ENCODE measurements at places on chromosomes 7 and 10. TPM values are rescaled to one million over a fixed set of nuclear protein-coding genes. Genes with fewer than 3 reads are reported as not detected.

DNA sequence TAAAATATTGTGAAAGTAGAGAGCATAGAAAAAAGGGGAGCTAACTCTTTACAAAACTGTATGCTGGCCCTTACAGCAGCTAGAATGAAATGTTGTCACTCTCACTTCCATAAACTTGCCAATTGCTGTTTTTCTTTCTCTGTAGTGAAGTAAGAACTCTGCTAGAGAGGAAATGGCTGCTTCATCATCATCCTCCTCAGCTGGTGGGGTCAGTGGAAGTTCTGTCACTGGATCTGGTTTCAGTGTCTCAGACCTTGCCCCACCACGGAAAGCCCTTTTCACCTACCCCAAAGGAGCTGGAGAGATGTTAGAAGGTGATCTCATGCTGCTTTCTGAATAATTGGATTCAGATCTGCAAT, 7.6 kb upstream of the ASCC1 start:
- DNase-seq, result no peak

GRCh38 chr7:143373255-143373794, 7.8 kb upstream of the ZYX start:
- DNase-seq, result no peak

Gene EPHB6
- total RNA-seq, result 39.2 TPM

DNA sequence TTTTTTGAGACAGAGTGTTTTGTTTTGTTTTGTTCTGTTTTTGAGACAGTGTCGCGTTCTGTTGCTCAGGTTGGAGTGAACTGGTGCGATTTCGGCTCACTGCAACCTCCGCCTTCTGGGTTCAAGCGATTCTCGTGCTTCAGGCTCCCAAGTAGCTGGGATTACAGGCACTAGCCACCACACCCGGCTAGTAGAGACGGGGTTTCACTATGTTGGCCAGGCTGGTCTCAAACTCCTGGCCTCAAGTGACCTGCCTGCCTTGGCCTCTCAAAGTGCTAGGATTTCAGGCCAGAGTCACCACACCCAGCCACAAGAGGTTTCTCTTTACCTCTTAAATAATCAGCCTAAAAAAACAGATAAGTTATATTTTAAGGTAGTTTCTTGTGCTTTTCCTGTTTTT, 8.7 kb upstream of the ARHGAP12 start:
- DNase-seq, result no peak

Gene METTL2B
- 41.9 TPM for total RNA-seq

DNA sequence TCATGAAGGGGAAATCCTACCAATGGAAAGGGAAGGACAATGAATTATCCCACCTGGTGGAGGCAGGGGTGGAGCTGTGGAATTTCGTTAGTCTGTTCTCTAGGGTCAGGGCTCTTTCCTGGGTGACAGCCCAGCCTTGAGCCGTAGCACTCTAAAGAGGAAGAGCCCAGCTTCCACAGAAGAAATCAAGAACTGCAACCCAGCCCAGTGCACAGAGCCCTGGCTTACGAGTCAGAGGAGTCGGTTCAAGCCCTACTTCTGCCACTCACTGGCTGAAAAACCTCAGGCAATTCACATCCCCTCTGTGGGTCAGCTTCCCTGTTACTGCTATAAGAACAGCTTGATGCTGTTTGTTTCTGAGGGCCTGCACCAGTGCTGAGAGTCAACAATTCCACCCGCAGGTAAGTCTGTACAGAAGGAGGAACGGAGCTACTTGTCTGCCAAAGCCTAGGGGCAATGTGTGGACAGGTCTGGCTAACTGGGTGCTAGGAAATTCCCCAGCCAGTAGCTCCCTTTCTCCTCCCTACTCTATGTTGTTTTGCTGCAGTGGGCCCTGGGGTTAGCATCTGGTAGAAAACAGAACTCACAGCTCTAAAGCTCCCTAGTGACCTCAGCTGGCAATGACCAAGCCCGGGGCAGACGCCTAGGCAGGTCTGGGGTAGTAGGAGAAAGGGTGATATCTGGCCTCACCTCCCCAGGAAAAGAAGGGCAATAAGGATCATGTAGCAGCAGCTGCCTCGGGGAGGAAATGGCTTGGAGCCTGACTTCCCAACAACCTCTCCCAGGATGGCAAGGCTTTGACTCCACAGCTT, 3.3 kb downstream of the AVPI1 start:
- DNase-seq, result peak; percentile 43

DNA sequence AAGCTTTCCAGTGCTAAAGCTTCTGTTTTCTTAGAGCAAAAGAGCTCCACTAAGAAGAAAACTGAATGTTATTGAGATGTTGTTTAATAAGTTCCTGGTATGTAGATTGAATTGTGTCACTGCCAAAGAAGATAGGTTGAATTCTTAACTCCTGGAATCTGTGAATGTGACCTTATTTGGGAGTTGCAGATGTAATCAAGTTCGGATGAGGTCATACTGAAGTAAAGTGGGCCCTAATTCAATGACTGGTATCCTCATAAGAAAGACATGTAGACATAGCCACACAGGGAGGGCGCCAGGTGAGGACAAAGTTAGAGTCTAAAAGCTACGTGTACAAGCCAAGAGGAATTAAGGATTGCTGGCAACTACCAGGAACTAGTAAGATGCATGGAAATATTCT, 732.1 kb upstream of the C7orf33 start:
- no peak for DNase-seq

Gene OR2A1
- not detected for total RNA-seq

- no peak for DNase-seq
Observed at GRCh38 chr7:150803161-150803860, 2.7 kb downstream of the TMEM176A start.

- no peak for DNase-seq
Observed at GRCh38 chr7:70696201-70696754, 435.7 kb upstream of the GALNT17 start.

DNA sequence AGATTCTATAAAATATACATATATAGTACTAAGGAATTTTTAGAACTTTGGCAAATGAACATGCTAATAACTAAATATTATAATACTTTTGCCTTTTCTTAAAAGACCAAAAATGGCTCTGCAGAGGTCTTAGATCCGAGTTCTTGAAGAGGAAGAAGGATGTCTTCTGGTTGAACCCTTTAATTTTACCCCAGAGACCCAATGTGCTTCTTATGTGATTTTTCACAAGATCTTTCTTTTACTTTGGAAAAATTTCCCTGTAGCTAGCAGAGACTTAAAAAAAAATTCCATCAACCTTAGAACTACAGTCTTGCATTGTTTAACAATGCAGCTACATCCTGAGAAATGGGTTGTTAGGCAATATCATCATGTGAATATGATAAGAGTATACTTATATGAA, 663.2 kb downstream of the PARD3 start:
- no peak for DNase-seq

- DNase-seq, result no peak
Observed at GRCh38 chr10:61840403-61840802, 61.1 kb upstream of the ARID5B start.

- DNase-seq, result no peak
Observed at GRCh38 chr10:109894516-109894915, 28.8 kb downstream of the XPNPEP1 start.

GRCh38 chr10:46308113-46308415, 21.3 kb downstream of the ANTXRL start:
- no peak for DNase-seq

GRCh38 chr7:113831556-113831955, 87.3 kb downstream of the PPP1R3A start:
- no peak for DNase-seq

Gene LRRD1
- total RNA-seq, result not detected

GRCh38 chr10:132360766-132361447, 28.9 kb downstream of the LRRC27 start:
- no peak for DNase-seq

Gene CPA2
- not detected for total RNA-seq

DNA sequence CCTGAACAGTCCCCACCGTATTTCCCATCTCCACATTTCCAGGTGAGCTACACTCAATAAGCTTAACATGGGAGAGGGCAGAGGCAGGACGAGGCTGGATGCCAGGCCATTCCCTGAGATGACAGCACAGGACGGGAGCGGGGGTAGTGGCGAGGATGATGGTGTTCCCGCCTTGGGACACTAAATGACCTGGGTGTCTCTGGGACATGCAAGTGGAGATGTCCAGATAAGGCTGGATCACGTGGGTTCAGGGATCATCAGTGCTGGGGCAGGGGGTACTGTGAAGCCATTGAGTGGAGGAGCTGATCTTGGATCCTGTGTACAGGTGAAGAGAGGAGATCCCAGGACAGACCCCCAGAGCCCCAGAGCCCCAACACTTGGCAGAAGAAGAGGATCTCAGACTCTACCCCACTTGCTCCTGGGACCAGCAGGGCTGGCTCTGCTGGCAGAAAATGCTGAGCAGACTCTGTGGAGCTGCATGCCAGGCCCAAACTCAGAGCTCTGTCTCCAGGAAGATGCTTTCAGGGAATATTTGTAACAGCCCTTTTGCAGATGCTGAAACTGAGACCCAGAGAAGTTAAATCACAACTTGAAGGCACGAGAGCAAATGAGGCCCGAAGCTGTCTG, 29.7 kb upstream of the HSPA12A start:
- DNase-seq, result no peak

GRCh38 chr10:62681211-62681940, 123.1 kb upstream of the ADO start:
- DNase-seq, result no peak

Gene C10orf62
- 0.45 TPM for total RNA-seq

Gene MYPN
- total RNA-seq, result 4.1 TPM

GRCh38 chr10:3484306-3485056, 300.5 kb downstream of the KLF6 start:
- no peak for DNase-seq

Gene NPTX2
- total RNA-seq, result not detected

Gene COL17A1
- total RNA-seq, result 41.3 TPM

Gene ZCWPW1
- 7.4 TPM for total RNA-seq

GRCh38 chr7:73822319-73823173, 8.2 kb upstream of the CLDN4 start:
- peak; percentile 99 for DNase-seq

Gene ATP5MK
- total RNA-seq, result 230 TPM

- DNase-seq, result no peak
Observed at GRCh38 chr7:108001764-108002725, 916 bp downstream of the LAMB1 start.

DNA sequence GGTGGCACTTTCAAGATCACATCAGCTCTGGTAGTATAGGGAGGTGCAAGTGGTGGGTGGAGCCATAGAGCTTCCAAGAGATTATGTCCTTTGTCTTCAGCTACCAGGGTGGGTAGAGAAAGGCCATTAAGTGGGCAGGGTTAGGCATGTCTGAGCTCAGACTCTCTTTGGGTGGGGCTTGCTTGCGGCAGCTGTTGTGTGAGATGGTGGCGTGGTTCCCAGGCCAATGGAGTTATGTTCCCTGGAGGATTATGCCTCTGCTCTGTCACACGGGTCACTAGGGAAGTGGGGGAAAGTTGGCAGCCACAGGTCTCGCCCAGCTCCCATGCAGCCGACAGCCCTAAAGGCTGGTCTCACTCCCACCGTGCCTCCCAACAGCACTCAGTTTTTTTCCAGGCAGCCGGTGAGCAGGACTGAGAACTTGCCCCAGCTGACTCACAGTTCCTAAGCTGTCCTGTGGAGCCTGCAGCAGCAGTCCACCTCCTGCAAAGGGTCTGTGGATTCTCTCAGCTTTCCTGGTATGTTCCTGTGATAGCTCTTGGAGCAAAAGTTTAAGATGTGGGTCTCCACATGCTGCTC, 459.0 kb downstream of the SH2D4B start:
- DNase-seq, result no peak

Gene FAM221A
- total RNA-seq, result 2.4 TPM

- peak; percentile 86 for DNase-seq
Observed at GRCh38 chr10:71613261-71613777, 106.3 kb downstream of the C10orf105 start.

Gene WASHC2C
- total RNA-seq, result 34.2 TPM

DNA sequence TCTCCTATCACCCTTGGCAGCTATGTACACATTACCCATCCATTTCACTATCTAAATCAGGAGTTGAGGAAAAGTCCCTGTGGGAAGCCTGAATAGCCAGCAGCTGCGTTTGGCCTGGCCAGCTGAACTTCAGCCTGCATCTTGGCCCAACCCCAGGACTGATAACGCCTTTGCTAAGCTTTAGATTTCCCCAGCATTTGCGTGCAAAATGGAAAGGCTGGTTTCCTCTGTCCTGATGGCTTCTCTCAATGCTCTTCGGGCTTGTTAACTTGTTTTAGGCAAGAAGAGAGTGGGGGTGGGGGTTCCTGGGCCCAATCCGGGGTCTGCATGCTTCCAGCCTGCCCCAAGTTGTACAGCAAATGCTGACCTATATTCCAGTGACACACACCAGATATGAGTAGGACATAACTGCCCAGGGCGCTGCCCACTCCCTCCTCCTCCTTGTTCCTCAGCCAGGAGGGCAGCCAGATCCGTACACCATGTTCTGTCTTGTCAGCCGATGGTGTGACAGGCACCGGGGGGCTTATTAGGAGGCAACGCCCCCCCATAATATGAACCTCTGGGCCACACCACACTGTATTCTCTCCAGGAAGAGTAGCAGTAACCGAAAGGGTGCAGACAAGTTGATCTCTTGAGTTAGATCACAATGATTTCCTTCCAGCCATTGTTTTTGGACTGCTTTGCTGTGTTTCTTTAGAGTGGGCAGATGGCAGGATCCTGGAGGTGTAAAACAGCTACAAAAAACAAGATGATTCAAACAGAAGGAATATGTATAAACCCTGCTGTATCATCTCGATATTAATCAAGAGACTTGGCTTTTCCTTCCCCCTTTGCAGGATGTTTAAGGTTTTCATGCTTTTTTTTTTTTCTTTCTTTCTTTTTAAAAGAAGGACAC, 339.0 kb downstream of the RNLS start:
- DNase-seq, result no peak

- DNase-seq, result no peak
Observed at GRCh38 chr10:1376384-1376945, 320.3 kb downstream of the WDR37 start.

Gene ELN
- not detected for total RNA-seq

Gene LMOD2
- not detected for total RNA-seq

DNA sequence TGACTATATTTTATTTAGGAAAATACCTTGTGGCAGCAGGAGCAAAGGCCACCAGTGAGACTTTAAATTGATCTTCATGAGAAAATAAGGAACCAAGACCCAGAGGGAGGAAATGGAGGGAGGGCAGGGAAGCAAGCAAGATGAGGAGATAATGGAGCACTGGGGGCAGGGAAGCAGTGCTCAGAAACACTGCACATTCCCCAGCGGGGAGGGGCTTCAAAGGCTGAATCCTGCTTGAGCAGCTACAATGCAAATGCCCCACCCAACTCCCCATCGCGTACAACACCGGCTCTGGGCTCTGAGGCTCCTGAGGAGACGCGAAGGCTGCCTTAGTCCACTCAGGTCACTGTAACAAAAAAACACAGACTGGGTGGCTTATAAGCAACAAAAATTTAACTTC, 503.8 kb downstream of the GRID1 start:
- no peak for DNase-seq

All from PC-9 (cell line).